Peyer's patch (tissue), 4 donors: ENCODE measurements at places on chromosomes 1 and 21. TPM values are rescaled to one million over a fixed set of nuclear protein-coding genes. Genes with fewer than 3 reads are reported as not detected.

- no peak for DNase-seq
These were observed 18.7 kb downstream of the TRMT1L start for GRCh38 chr1:185137896-185138545.

The KRTAP8-1 gene
- not detected for total RNA-seq

DNA sequence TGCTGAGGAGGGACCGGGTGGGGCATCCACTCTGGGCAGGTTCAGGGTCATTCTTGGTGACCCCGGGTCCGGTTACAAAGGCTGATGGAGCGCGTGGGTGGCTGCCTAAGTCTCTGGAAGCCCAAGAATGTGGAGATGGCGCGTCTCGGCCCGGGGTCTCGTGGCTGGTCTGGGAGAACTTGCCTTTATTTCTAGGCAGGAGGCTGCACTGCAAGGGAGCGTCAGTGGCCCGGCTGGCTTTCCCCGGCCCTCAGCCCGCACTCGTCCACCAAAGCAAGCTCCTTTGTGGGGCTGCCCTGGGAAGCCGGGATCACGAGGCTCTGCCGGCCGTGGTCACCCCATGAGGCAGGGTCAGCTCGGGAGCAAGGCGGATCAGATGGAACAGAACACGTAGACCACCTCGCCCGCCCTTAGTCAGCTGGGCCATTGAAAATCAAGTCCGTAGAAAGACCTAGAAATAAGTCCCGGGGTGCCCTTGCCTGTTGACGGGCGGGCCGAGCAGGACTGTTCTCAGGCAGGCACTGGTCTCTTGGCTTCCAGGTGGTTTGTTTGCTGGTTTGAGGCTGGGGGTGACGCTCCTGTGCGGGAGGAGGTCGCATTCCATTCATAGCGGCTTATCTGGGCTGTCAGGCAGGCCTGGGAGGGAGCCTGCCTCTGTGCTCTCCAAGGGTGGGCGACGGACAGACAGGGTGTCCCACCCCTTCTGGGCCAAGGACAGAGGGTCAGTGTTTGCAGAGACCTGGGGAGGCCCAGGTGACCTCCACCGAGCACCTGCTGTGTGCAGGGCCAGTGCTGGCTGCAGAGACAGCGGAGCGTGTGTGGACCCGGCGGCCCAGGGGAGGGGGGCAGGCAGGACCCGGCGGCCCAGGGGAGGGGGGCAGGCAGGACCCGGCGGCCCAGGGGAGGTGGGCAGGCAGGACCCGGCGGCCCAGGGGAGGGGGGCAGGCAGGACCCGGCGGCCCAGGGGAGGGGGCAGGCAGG lies 25.8 kb downstream of the COL18A1 start:
- DNase-seq, result no peak

DNA sequence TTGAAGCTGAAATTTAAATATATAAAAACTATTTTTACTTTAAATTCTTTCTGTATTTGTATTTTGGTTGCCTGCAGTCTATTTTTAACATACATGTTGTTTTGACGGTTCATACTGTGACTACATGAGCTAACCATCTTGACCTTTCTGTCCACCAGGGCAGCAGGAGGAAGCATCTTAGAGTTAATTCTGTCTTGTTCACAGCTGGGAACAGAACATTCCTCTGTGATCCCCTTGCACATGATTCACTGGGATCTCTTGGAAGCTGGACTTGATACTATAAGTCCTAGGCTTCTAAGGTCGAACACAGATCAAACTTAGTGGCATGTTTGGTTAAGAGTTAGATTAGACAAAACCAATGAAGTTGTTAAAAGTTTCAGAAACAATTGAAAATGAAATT lies 99.7 kb downstream of the NFIA start:
- no peak for DNase-seq

DNA sequence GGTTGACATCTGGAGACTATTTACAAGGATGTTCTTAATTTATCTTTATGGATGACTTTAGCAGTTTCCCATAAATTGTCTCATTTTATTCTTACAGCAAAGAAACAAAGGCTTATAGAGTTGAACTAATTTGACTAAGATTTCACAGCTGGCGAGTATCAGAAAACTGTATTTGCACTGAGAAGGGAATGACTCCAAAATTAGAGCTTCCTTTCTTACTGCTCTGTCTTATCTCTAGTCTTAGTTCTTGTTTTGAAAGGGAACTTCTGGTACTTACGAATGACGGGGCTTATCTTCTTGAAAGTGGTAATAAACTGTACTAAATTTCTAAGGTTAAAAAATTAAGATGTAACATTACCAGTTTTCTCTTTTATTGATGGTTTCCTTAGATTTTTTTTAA lies 13.6 kb downstream of the CNST start:
- no peak for DNase-seq

The PGLYRP3 gene
- not detected for total RNA-seq

DNA sequence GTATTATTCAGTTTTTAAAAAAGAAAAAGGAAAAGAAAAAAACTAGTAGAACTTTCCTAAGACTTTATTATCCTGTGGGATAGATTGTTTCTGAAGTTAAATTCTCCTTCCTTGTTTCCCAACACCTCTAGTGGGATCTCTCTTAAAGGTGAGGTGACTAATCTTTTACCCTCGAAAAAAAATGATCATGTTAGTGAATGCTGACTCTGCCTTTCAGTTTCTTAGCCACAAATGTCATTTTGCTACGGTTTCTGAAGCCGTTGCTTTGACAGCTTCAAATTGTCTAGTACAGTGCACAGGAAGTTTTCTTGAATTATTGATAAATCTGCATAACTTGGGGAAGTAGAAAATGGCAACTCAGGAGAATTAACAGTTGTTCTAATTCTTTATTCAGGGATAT lies 13.0 kb upstream of the NEK7 start:
- DNase-seq, result no peak

DNA sequence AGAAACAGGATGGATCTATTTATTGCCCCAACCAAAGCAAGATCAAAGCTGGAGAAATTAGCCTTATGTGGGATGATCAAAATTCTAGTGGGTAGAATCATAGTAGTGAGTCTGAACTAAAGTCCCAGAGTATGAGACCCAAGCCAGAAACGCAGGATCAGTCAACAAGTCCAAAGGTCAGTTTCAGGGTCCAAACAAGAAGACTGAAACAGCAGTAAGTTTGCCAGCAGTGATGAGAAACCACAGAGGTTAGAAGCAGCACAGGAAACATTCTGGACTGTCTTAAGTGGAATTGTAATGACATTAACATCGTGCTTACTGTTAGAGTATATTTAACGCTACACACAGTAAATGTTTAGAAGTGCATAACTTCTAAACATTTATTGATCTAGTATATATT lies 251.0 kb downstream of the LRRIQ3 start:
- DNase-seq, result no peak

The RHBG gene
- total RNA-seq, result 3.1 TPM
